Uterus (tissue), 4 donors: ENCODE measurements at places on chromosomes 6 and 20.

GRCh38 chr20:6685626-6686025, 81.9 kb upstream of the BMP2 start:
- no peaks in the 10 kb centered on the region for H3K36me3 ChIP-seq
- no peak overlapping the region for H3K4me3 ChIP-seq
- DNase-seq = no peak
- no peaks in the 10 kb centered on the region for H3K27me3 ChIP-seq

GRCh38 chr6:67643281-67643680, 991.8 kb upstream of the ADGRB3 start:
- H3K4me1 ChIP-seq = no peaks in the 10 kb centered on the region
- DNase-seq = no peak
- no peak overlapping the region for H3K4me3 ChIP-seq
- H3K27me3 ChIP-seq = no peaks in the 10 kb centered on the region

DNA sequence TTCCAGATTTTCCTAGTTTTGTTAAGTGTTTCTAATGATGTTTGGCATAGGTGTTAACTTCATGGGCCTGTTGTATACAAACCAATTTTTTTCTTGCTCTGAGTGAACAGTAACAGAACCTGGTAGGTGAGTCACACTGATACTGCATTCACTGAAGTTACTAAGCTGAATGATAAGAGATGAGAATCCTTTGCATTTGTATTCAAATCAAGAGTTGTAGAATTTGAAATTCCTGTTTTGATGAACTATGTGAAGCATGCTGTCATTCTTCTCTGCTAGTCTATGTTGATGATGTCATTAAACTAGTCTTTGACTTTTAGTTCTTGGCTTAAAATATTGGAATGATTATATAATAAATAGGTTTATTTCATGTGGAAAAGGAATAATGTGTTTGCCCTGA, 37.9 kb downstream of the PTPRA start:
- H3K27me3 ChIP-seq = no peaks in the 10 kb centered on the region
- no peak for DNase-seq
- no peak overlapping the region for H3K4me3 ChIP-seq
- no peak overlapping the region for H3K27ac ChIP-seq
- no peaks in the 10 kb centered on the region for H3K4me1 ChIP-seq

DNA sequence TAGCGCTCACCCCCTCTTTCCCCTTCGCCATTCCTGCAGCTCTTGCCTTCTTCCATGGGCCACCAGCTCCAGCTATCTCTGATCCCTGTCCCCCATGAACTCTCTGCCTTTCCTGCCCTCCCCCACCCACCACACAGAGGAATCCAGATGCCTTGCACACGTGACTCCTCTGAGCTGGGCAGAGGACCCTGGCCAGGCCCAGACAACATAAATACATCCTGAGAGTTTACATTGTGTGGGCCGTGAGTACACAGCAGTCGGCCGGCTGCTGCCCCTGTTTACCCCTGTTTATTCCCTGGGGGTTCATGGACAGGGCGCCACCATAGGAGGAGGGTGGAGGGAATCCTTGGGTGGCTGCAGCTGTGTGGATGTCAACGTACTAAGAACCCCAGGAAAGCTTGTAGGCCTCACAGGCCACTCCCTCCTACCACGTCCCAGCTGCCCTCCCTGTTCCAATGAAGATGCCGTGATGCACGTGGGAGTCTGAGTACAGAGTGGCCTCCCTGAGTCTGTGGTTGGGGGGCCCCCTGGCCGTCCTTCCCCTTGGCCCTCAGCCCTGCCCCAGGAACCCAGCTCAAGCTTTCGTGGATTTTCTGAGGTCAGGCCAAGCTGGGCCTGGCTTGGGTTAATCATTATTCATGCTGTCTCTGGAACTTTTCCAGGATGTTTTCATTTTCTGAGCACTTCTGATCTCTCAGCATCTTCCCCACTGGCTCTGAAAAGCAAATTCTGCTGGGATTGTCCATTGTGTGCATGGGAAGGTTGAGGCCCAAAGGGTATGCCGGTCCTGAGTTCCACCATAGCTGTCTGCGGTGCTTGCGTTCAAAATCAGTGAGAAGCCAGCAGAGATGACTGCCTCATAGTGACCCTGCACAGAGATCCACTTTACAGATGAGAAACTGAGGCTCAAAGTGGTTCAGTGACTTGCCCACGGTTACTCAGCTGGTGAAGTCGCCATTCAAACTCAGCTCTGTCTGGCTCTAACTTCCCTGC, 136.3 kb downstream of the MRPL14 start:
- H3K4me3 ChIP-seq = no peak overlapping the region
- H3K27ac ChIP-seq = peak overlapping the region; percentile 82
- peak; percentile 83 for DNase-seq
- H3K27me3 ChIP-seq = no peaks in the 10 kb centered on the region
- H3K36me3 ChIP-seq = no peaks in the 10 kb centered on the region

- H3K4me3 ChIP-seq = no peak overlapping the region
- H3K4me1 ChIP-seq = no peaks in the 10 kb centered on the region
- no peaks in the 10 kb centered on the region for H3K27me3 ChIP-seq
- H3K36me3 ChIP-seq = no peaks in the 10 kb centered on the region
Observed at GRCh38 chr20:2237059-2237458, 58.7 kb upstream of the TGM3 start.

DNA sequence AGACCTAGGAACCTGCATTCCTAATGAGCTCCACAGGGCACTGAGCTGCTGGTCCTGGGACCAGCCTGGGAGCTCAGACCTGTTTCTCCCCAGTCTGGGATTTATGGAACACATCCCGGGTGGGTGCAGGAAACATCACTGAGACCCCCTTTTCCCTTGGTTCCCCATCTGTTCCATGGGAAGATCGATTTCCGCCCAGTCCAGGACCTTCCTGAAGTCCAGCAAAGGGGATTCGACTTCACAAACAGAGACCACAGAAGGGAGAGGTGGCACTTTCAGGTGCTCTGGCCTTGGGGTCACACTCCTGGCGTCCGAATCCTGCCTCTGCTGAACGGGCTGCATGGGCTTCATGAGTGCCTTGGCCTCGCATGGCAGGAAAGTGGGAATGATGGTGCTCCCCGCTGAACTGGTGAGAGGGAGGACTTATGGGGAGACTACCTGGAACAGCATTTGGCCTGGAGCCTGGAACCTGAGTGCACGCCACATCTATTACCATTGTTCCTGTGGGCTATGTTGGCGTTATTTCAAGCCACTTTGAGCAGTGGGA, 296.3 kb downstream of the TAF4 start:
- no peaks in the 10 kb centered on the region for H3K4me1 ChIP-seq
- H3K4me3 ChIP-seq = no peak overlapping the region
- no peaks in the 10 kb centered on the region for H3K36me3 ChIP-seq
- no peak for DNase-seq
- H3K27ac ChIP-seq = no peak overlapping the region
- no peaks in the 10 kb centered on the region for H3K27me3 ChIP-seq

- H3K4me1 ChIP-seq = no peaks in the 10 kb centered on the region
- H3K36me3 ChIP-seq = no peaks in the 10 kb centered on the region
- H3K4me3 ChIP-seq = no peak overlapping the region
- no peak overlapping the region for H3K27ac ChIP-seq
Observed at GRCh38 chr20:46145713-46146112, 27.6 kb downstream of the CD40 start.

GRCh38 chr20:47544240-47544639, 42.6 kb downstream of the NCOA3 start:
- no peak for DNase-seq
- no peaks in the 10 kb centered on the region for H3K36me3 ChIP-seq
- no peak overlapping the region for H3K4me3 ChIP-seq
- no peaks in the 10 kb centered on the region for H3K4me1 ChIP-seq
- H3K27ac ChIP-seq = no peak overlapping the region
- no peaks in the 10 kb centered on the region for H3K27me3 ChIP-seq

DNA sequence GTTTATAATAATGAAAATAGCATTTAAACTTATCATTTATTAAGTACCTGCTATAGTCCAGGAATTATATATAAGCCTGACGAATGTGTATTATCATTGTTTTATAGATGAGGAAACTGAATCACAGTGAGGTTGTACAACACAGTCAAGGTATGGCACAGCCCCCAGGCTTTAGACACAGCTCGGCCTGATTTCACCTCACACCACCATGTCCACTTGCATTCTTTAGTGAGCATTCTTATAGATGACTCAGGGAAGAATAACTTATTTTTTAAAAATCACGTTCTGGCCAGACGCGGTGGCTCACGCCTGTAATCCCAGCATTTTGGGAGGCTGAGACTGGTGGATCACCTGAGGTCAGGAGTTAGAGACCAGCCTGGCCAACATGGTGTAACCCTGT, 289.0 kb downstream of the SYNE1 start:
- no peak overlapping the region for H3K27ac ChIP-seq
- H3K4me1 ChIP-seq = no peaks in the 10 kb centered on the region
- no peaks in the 10 kb centered on the region for H3K36me3 ChIP-seq
- H3K4me3 ChIP-seq = no peak overlapping the region

DNA sequence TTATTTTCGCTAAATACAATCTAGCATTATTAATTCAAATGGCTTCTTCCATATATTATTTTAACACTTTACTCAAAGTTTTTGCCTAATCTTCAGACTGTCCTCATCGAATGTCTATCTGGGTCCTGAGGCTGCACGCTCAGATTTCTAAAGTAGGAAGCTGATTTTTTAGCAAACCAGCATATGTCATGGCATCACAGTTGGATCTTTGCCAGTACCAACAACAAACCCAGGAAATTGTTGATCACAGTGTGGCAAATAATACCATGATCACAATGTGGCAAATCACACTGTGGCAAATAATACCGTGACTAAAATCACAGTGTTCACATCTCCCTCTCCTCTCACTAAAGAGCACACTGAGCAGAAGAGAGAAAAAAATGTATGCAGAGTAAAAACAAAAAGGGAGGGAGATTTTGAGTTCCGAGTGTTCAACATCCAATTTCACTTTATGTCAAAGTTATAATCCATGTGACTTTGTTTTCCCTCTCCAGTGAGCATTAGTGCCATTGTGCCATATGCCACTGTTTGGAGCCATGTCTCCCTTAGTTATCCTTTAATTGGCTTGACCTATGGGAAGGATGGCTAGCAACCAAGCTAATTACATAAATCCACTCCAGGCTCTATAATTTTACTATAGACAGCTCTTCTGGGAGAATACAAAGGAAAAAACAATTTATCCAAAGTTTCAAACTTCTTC, 1059.6 kb downstream of the HACE1 start:
- no peaks in the 10 kb centered on the region for H3K27me3 ChIP-seq
- DNase-seq = no peak
- H3K4me1 ChIP-seq = no peaks in the 10 kb centered on the region
- no peak overlapping the region for H3K4me3 ChIP-seq
- H3K27ac ChIP-seq = no peak overlapping the region

- no peak overlapping the region for H3K27ac ChIP-seq
- H3K27me3 ChIP-seq = peaks cover 3% of the 10 kb centered on the region
- no peak overlapping the region for H3K4me3 ChIP-seq
Observed at GRCh38 chr20:1182106-1182505, 2.7 kb downstream of the TMEM74B start.

DNA sequence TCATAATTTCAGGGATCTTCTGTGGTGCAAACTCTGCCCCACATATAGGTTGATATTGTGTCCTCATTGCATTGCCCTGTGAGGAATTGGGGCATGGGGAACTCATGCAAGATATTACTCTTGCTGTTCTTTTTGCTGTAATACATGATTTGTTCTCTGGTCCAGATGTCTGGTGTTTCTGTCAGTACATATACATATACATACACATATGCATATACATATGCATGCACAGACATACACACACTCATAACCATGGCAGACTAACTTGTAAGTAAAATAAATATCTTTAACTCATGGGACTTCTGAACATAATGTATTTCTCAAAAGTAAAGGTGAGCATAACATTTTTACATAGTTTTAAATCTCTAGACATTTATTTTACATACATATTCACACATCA, 438.3 kb downstream of the CD109 start:
- H3K36me3 ChIP-seq = no peaks in the 10 kb centered on the region
- H3K4me1 ChIP-seq = no peaks in the 10 kb centered on the region
- DNase-seq = no peak

DNA sequence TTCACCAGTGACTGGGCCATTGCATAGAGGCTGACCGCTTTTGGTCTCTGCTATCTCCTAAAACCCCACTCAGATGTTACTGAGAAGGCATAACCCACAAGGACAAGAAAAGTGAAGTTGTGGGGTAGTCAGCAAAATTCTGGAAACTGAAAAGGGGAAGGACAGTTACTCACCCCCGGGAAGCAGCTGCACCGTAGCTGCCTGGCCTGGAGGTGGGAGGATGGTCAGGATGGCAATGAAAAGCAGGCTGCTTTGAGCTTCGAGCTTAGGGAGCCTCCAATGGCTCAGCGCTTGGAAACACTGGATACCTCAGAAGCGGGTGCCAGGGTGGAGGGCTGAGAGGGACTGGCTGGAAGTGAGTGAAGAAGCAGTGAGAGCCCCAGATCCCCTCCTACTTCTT, 56.0 kb downstream of the KCNK5 start:
- no peak for DNase-seq
- no peak overlapping the region for H3K27ac ChIP-seq
- H3K4me1 ChIP-seq = no peaks in the 10 kb centered on the region
- no peaks in the 10 kb centered on the region for H3K36me3 ChIP-seq
- no peaks in the 10 kb centered on the region for H3K27me3 ChIP-seq
- H3K4me3 ChIP-seq = no peak overlapping the region

DNA sequence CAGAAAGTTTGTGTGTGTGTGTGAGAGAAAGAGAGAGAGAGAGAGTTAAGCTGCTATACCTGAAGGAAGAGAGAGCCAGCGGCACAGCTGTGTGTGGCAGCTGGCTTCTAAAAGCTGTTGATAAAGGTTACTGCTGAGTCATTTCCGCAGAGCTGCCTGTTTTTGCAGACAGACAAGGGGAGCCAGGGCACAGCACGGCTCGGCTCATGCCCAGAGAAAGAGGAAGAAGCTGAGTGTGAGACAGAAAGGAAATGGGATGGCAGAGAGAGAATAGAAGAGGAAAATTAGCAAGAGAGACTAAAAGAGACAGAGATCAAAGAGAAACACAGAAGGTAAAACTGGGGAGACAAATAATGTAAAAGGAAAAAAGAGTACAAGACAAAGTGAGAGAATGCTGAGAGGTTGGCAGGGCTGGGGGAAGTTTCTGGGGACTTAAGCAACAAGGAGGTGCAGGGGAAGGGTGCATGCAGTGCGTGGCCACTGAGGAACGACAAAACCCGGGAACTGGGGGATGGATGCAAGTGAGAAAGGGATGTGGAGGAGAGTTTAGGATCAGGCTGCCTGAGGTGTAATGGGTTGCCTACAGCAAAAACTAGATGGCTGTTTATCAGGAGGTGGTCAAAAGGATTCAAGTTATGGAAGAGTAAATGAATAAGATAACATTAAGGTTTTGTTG, 22.7 kb downstream of the HLA-A start:
- peak; percentile 72 for DNase-seq
- H3K4me3 ChIP-seq = peak overlapping the region; percentile 11
- H3K27me3 ChIP-seq = no peaks in the 10 kb centered on the region
- peak overlapping the region; percentile 78 for H3K27ac ChIP-seq
- H3K36me3 ChIP-seq = no peaks in the 10 kb centered on the region

- H3K4me1 ChIP-seq = no peaks in the 10 kb centered on the region
- no peaks in the 10 kb centered on the region for H3K36me3 ChIP-seq
- no peak for DNase-seq
- H3K27me3 ChIP-seq = no peaks in the 10 kb centered on the region
- H3K27ac ChIP-seq = no peak overlapping the region
- no peak overlapping the region for H3K4me3 ChIP-seq
Observed at GRCh38 chr6:167050903-167051302, 51.7 kb downstream of the CEP43 start.

- no peaks in the 10 kb centered on the region for H3K36me3 ChIP-seq
- no peaks in the 10 kb centered on the region for H3K4me1 ChIP-seq
- H3K27me3 ChIP-seq = no peaks in the 10 kb centered on the region
- DNase-seq = no peak
Observed at GRCh38 chr20:35021063-35021462, 65.4 kb downstream of the MYH7B start.
